ENCODE measurements at places on chromosomes 4 and X. TPM values are rescaled to one million over a fixed set of nuclear protein-coding genes. Genes with fewer than 3 reads are reported as not detected.

- no peak for DNase-seq
Observed at GRCh38 chr4:173374588-173374987, 3.8 kb downstream of the SAP30 start.

GRCh38 chrX:15344106-15344505 lies 8.8 kb upstream of the PIGA start:
- DNase-seq = no peak

DNA sequence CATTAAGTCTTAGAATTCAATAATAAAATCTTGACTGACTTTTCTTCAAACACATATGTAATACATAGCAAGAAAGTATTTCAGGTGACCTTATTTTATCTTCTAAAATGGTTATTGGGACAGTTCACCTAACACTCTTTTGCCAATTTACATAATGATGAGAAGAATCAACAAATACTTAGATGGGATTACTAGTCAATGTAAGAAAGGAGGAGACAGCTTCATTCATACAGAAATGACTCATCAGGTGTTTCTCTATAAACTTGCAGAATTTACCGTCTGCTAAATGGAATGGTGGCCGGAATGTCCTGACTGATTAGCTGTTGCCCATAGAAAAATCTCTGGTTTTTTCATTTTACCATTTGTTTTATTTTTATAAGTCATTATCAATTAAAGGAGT lies 115.0 kb upstream of the ETNPPL start:
- no peak for DNase-seq

DNA sequence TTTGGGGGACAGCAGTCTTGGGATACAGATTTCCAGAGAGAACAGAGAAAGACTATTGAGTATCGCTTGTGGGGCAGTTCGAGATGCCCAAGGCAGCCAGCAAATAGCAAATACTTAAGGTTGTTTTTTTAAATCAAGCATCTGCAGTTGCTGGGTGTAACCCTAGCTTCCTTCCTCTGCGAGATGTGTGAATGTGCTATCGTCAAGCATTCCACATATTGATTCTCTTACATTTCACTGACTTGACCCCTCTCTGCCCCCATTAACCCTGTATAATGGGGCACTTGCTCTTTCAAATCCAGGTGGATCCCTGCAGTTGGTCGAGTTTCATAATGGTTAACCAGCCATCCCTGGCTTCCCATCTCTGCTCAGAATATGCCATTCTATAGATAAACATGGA lies 23.5 kb downstream of the KCNE5 start:
- no peak for DNase-seq

DNA sequence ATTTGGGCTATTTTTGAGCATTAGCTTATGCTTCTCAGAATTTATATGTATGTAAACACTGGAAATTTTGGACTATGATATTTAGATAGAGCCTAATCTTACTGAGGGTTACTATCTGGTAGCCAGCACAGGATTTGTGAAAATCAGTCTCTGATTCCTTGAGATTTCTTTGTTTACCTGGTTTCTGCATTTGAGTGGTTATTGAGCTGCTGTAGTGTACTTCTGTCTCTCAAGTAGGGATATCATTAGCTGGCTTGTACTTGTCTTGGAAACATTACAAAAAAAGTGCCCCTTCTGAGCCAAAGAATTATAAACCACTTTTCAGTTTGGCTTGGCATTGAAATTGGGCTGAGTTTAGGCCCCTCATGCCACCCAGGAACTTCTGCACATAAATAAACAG lies 49.7 kb downstream of the TLL1 start:
- no peak for DNase-seq

GRCh38 chr4:120156120-120156718 lies 89.6 kb upstream of the MAD2L1 start:
- DNase-seq = no peak

DNA sequence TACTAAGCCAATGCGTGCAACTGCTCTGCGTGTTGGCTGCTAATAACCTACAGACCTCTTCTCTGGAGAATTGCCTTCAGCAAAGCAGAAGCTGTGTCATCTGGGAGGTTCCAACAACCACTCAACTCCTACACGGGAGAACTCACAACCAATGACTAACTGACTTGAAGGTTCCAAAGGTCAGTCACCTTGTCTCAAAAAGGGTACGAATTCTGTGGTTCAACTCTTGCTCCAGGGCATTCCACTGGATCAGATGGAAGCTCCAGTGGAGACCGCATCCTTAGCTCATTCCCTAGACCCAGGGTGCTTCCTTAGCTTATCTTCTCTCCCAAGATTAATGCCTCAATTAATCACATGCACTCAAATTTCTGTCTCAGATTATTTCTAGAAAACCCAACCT lies 222.7 kb downstream of the CHIC2 start:
- DNase-seq = no peak

GRCh38 chrX:142095651-142096245 lies 109.3 kb downstream of the MAGEC2 start:
- DNase-seq = no peak

CYLC1 gene
- total RNA-seq = not detected
